Activated CD4-positive, alpha-beta T cell treated with anti-CD3 and anti-CD28 coated beads, Interleukin-2, amount 50 U/mL, for 24 hours (primary cell): ENCODE measurements at places on chromosomes 2 and 18.

DNA sequence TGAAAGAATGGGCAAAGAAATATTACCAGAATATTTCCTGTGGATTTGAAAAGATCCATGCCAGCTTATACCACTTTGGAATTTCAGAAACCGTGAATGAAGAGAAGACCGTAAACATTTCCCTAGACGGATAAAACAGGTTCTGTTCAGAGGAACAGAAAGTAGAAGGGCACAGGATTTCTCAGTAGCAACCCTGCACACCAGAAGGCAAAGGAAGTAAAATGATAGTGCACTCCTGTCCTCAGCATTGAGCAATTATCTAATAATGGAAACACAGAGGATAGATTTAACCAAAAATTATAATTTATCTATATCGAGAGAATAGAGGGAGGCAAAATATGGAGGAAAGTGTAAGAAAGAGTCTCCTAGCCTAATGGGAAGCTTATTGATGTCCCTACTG is 87.0 kb upstream of the ITGA6 start:
- DNase-seq: no peak

DNA sequence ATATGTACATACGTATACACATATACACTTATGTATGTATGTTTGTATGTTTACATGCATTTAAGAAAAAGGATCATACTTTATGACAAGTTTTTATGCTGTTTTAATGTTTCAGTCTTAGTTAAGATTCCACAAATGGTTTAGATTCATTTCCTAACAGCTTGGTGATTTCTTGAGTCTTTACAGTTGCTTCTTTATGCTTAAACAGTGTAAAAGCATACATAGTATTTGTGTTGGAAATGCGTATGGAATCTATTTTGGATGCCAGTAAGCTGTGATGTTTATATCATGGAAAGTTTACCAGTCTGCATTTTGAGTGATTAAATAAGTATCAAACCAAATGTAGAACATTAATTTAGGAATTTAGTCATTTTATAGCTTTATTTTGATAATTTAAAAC is 55.4 kb downstream of the AGFG1 start:
- no peak for DNase-seq

DNA sequence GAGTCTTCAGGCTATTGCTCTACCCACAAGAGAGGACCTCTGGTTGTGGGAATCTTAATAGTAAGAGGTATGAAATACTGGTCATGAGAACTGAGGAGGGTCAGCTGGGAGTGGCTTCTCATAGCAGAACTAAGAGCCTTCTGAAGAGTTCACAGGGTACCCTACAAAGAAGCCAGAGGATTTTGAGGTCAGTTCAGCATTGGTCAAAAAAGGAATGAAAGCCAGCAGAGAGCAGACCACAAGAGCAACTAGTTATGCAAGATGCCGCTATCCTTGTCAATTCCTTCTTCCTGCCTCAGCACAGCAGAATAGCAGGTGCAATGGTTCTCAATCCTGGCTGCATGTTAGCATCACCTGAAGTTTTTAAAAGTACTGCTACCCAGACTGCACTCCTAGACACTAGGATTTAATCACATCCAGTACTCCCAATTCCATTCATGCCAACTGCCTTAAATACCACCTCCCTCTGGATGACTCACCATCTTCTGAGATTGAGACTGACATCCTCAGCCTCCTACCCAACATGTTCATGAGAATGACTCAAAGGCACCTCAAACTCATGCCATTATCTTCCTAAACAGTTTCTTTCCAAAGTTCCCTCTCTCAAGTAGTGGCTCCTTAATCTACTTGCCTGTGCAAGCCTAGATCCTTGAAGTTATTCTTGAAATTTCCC is 81.0 kb upstream of the RBMS1 start:
- no peak for DNase-seq

GRCh38 chr2:219509780-219510511 is 4.3 kb upstream of the ASIC4 start:
- peak; percentile 19 for DNase-seq

- no peak for DNase-seq
Measured at GRCh38 chr2:118423776-118424175, 335.5 kb downstream of the INSIG2 start.
